AG04449 (cell line): ENCODE measurements at places on chromosomes 12 and 14.
A peak's percentile ranks its signal among the peaks of the same experiment; 100 is the strongest.

DNA sequence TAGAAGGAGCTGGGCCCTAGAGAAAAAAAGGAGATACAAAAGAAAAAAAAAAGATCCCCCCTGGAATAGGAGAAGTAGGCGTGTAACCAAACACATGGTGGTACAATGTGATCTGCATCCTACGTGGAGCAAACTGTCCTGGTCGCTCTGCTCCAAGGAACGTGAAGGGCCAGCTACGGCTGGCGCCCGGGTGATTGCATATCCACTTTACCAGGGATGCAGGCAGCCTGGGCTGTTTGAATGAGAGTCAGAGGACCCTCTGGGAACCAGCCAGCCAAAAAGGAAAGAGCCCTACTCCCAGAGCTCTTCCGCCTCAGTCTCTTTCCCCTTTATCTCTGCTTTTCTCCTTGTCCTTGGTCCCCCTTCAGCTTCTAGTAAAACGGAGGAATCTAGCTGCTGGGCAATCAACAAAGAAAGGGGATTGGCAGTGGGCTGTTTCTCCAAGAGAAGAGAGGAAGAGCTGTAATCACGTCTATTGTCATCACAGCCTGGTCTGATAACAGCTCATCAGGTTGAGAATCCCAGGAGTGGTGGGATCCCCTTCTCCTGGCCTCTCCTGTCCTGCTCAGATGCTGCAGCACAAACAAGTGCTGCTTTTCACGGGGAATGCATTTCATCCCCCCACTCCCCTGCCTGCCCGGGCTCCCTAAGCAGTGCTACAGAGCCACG is 156.0 kb downstream of the ADCK1 start:
- no peak for DNase-seq

- DNase-seq, result no peak
Measured at GRCh38 chr14:22838631-22839041, 2.3 kb downstream of the MMP14 start.

DNA sequence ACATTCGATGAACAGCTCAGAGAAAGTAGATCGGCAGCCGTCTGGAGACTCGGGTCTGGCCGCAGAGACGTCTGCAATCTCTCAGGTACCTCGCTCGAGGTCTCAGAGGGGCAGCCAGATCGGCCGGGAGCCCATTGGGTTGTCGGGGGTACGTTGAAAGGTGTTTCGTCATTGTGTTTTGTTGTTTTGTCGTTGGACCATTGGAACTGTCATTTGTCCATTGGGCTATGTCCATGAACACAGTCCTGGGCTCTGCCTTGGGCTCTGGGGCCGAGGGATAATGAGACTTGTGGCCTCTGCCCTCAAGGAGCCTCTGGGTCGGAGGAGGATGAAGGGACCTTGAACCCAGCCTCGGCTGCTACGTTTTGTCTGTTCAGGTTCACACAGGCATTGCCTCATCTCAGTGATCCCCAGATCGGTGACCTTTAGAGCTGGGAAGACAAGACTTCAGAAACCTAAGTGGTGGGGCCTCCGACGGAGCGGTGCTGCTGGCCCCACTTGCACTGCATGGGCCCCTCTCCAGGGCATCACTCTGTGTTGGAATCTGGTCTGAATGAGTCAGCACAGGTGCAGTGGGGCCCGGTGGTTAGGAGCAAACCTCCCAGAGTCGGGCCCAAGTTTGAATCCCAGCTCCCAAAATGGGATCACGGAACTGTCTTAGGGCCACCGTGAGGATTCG is 23.6 kb upstream of the MLXIP start:
- DNase-seq, result no peak

- DNase-seq, result no peak
Measured at GRCh38 chr14:67357969-67358354, 1.6 kb downstream of the ATP6V1D start.

GRCh38 chr12:28710882-28711281 is 438.2 kb upstream of the FAR2 start:
- peak; percentile 79 for DNase-seq

GRCh38 chr12:22459838-22460490 is 84.4 kb downstream of the C2CD5 start:
- no peak for DNase-seq
